ENCODE measurements at places on chromosomes 4 and X. TPM values are rescaled to one million over a fixed set of nuclear protein-coding genes. Genes with fewer than 3 reads are reported as not detected.

Gene SPOCK3
- 0.26 TPM for total RNA-seq

Gene ENPEP
- not detected for total RNA-seq

Gene CSAG3
- not detected for total RNA-seq

Gene PDCL2
- not detected for total RNA-seq

Gene MAGED4
- total RNA-seq, result 6.9 TPM

Gene MGAT4D
- not detected for total RNA-seq

Gene SERPINA7
- total RNA-seq, result not detected

Gene ADAM29
- total RNA-seq, result not detected

Gene RBM47
- 2.8 TPM for total RNA-seq

Gene BTK
- total RNA-seq, result not detected

Gene STBD1
- 2.8 TPM for total RNA-seq

Gene CHRDL1
- total RNA-seq, result not detected

Gene HERC6
- 6.2 TPM for total RNA-seq

Gene ITGB1BP2
- 1.2 TPM for total RNA-seq

Gene PTCHD1
- not detected for total RNA-seq

Gene MAGEA2B
- total RNA-seq, result 0.77 TPM

Gene RHOXF2B
- total RNA-seq, result not detected

Gene PLP1
- not detected for total RNA-seq

Gene SSX1
- not detected for total RNA-seq

Gene RIPPLY1
- 0.10 TPM for total RNA-seq

Gene VEGFD
- not detected for total RNA-seq

Gene NSUN7
- 1.2 TPM for total RNA-seq

Gene PPP4R3C
- not detected for total RNA-seq

Gene COMMD8
- total RNA-seq, result 54.2 TPM

Gene RIBC1
- 2.6 TPM for total RNA-seq

Gene FAM149A
- 5.6 TPM for total RNA-seq
